ENCODE measurements at places on chromosomes 6 and 20.

GRCh38 chr20:16974855-16975162 is 226.7 kb downstream of the OTOR start:
- no peak for DNase-seq

GRCh38 chr20:12414446-12415274 is 497.0 kb downstream of the BTBD3 start:
- DNase-seq = no peak

DNA sequence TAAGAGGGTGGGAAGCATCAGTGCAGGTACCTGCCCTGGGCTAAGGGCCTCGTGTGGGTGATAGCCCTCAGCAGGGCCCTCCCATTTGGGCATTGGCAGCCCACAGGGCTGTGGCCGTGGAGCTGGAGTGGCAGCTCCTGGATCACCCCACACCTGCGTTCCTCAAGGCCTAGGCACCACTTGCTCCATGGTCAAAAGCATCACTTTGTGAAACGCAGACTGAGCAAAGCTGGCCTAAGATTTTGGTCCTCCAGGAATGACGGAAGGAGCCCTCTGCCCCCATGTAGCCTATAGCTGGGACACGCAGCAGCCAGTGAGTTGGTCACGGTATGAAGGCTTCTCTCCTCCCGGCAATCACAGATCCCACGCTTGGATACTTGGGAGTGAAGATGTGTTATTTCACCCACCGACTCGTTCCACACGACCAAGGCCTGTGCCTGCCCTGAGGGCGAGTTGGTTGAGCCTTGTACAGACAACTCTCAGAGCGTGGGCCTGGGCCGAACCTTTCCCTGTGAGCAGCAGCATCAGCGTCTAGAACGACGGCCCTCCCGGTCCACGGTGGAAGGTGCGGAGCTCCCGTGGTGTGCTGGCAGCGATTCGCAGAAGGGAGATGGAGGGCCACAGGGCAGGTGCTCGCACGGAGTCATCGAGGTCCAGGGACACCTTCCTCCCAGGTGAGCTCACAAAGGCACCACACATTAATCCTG is 39.7 kb downstream of the THBS2 start:
- DNase-seq = no peak

DNA sequence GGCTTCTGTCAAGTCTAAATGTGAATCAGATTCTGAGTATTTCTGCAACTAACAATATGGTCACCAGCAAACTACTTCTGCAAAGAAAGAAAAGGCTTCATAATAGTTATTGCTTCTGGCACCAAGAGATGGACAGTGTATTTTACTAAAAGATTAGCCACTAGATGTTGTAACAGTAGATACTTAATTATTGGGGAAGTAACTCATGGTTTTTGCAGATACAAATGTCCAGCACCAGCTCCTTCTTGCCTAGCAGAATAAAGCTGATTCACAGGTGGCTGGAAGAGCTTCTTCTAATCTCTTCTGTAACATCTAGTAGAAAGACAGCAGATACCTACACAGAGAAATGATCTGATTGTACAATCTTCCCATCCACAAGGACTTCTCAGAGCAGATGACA is 21.2 kb downstream of the ATXN1 start:
- DNase-seq = no peak

- DNase-seq = no peak
Measured at GRCh38 chr6:39365281-39366074, 43.0 kb upstream of the KCNK16 start.

GRCh38 chr6:48471326-48471725 is 360.3 kb upstream of the PTCHD4 start:
- DNase-seq = no peak

GRCh38 chr6:112457886-112458285 is 110.8 kb downstream of the RFPL4B start:
- no peak for DNase-seq

- DNase-seq = no peak
Measured at GRCh38 chr6:85679445-85680123, 36.9 kb upstream of the SYNCRIP start.

GRCh38 chr20:46893877-46894578 is 615 bp upstream of the EYA2 start:
- no peak for DNase-seq

- no peak for DNase-seq
Measured at GRCh38 chr20:47174456-47175243, 181.8 kb downstream of the ZMYND8 start.

- DNase-seq = no peak
Measured at GRCh38 chr6:146578054-146578453, 20.7 kb upstream of the ADGB start.

DNA sequence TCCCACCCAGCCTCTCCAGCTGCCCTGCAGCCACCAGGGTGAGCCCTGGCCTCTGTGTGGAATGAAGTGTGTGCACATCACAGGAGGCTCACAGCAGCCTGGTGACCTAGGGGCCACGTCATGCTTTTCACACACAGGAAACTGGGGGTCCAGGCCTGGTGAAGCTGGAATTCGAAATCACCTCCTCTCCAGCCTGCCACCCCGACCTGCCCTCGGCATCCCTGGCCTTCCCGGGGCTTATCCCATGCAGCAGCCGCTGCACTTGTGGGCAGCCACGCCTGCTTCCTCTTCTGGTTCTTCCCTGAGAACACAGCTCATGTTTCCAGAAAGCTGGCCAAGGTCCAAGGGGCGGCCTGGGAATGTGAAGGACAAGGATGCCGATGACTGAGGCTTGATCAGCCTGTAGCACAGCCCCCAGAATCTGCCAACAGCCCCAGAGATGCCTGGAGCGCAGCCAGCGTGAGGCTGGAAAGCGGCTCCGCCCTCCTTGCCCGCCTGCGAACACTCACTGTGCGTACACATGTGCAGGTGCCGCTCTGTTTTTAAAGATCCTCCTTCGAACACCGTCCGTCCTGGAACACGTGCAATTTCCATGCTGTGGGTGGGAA is 4.2 kb upstream of the NTSR1 start:
- DNase-seq = no peak

DNA sequence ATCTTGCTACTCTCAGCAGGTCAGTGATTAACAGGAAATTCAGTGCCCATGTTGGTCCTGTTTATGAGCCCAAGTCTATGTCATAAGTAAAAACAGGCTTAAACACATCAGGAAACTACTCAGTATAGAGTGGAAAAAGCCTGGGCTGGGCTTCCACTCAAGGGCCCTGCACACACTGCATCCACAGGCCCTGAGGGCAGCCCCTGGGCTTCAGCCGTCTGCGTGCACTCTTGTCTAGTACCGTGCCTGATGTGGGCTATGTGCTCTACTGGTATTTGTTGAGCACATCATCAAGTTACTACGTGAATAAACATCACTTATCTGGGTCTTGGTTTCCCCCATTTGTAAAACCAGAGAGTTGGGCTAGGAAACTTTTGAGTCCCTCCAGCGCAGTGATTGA is 135.2 kb downstream of the PACRG start:
- DNase-seq = no peak

GRCh38 chr6:80329496-80329895 is 223.0 kb downstream of the BCKDHB start:
- DNase-seq = no peak

DNA sequence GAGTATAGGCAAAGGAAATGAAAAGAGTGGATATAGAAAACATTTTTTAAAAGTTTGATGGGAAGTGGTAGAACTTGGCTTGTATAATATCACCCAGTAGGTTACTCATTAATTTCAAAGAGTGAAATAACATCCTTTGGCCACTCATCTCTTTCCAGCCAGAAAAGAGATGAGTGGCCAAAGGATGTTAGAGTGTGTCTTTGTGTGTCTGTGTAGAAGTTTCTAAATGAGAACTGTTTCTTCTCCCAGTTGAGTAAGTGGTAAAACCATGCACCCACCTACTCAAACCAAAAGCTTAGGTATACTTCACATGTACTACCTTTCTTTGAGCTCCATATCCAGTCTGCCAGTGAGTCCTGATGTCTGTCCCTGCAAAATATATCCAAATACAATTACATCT is 47.7 kb upstream of the TMEM244 start:
- DNase-seq = no peak

DNA sequence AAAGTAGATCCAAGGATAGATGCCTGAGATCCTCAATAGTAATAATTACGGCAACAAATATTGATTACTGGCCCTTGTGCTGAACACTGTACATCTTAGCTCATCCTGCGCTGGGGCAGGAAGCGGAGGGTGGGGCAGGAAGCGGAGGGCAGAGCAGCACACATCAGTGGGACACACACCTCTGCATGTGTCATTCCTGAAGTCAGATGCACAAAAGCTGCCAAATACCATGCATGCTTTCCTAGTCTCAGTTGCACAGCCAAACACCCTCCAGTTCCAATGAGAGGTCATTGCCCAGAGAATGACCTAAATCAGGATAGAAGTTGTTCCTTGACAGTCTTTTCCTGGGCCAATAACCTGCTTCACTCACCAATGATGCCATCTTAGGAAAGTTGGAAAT is 74.4 kb upstream of the FOXC1 start:
- no peak for DNase-seq

DNA sequence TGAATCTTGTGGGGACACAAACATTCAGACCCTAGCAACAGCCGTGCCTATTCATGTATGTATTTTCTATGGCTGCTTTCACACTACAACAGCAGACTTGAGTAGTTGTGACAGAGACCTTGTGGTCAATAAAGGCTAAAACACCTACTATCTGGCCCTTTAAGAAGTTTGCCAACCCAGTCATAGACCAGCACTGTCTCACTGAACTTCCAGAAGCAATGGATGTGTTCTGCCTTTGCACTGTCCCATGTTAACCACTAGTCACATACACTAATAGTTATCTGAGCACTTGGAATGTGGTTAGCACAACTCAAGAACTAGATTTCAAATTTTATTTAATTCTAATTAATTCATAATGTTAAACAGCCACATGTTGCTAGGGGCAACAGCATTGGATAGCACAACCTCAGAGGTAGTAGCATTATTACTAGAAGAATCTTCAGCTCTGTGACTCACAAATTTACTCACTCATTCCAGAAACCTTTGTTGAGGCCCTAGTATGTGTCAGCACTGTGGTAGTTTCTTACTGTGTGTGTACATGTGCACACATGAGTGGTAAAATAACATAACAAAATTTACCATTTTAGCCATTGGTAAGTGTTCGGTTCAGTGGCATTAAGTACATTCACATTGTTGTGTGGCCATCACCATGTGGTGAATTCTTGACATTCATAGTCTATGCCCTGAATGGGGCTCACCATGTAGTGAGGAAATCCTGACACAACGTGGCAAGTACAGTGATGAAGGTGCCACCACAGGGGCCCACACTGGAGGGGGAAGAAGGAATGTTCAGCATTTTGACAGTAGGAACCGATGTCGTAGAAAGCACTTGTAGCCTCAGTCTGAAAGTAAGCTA is 107.3 kb downstream of the CEP57L1 start:
- DNase-seq = peak; percentile 3

DNA sequence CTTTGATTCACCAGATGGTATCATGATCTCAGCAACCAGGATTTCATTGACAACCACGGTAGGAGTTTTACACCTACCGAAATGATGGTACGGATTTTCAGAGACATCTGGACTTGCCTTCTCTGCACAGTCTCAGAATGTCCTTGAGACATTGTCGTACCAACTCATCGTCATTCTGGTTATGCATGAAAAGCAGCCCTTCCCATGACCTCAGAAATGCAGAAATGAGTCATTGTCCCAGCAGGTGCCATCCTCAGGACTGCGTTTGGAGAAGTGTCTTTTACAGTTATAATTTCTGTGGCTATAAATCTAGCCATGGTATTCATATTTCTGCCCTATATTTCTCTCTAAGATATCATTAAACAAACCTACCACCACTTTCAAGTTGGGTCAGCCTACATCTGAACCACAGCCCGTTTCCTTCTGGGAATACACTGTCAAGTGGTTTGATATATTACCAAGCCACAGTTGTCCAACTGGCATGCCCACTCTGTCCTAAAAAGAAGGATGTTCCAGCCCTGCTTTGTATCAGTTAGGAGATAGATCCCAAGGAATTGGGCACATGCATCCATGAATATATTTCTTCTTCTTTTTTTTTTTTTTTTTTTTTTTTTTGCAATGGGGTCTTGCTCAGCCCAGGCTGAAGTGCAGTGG is 7.5 kb upstream of the BFSP1 start:
- DNase-seq = no peak

- no peak for DNase-seq
Measured at GRCh38 chr6:98041921-98042320, 758.9 kb upstream of the MMS22L start.

- DNase-seq = no peak
Measured at GRCh38 chr20:710780-711450, 35.3 kb upstream of the SCRT2 start.

DNA sequence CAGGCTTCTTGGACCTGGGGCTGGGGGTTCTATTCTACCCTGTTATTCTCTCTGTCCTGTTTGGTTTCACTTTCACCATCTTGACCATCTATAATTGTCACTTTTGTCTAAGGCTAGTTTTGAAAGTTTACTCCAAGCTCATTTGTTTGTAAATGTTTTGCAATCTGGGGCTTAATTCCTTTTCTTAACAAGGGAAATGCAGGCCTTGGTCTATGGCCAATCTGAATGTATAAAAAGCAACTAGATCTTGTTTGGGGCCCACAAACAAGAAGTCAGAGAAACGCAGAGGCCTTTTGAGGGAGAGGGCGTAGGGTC is 86.3 kb upstream of the PREP start:
- no peak for DNase-seq

DNA sequence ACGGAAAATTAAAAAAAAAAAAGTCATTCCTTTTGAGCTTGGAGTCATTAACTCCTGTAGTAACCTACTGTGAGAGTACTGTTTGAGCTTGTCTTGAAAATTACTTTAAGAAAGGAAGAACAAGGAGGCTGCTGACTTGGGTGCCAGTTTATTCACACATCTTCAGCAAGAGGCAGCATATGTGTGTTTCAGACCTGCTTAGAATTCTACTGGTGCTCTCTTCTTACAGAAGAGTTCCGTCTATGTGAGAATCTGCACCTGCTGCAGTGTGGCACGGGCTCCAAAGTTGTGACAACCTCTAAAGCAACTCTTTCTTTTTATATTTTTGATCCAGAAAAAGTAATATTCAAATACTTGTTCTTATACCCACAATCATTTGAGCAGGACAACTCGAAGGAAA is 117.4 kb upstream of the SOX4 start:
- DNase-seq = no peak

DNA sequence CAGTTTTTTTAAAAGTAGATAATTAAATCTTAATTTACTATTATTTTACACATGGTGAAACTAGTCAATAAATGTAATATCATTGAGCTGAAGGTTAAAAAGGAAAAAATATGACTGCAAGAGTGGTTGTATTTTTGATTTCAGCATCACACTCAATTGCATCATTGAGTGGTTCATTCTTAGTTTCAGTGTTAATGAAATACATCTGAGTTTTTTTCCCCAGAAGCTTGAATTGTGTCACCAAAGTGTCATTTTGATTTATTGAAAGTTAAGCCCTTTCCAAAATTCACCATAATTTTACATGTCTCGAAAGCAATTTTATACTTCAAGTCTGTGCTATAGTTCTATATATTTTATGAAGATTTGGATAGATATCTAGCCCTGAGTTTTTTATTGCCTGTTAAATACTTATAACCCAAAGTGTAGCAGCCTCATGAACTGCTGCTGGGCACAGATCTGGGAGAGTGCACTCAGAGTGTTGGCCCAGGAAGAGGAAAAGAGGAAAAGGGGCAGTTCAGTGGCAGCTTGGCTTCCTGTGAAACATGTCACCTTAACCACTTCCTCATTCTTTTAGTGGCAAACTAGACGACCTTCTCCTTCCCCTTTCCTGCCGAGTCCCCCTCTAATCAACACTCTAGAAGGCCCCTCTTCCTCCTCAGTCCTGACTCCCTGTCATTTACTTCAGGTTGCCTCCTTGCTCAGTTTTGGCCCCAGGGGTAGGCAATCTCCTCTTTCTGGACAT is 140.7 kb downstream of the ESR1 start:
- DNase-seq = no peak
